ENCODE measurements at places on chromosomes 7 and 10. TPM values are rescaled to one million over a fixed set of nuclear protein-coding genes. Genes with fewer than 3 reads are reported as not detected.

- DNase-seq: no peak
Observed at GRCh38 chr7:38574086-38574485, 57.1 kb downstream of the AMPH start.

GRCh38 chr10:109022417-109023049, 900.8 kb downstream of the XPNPEP1 start:
- no peak for DNase-seq

DNA sequence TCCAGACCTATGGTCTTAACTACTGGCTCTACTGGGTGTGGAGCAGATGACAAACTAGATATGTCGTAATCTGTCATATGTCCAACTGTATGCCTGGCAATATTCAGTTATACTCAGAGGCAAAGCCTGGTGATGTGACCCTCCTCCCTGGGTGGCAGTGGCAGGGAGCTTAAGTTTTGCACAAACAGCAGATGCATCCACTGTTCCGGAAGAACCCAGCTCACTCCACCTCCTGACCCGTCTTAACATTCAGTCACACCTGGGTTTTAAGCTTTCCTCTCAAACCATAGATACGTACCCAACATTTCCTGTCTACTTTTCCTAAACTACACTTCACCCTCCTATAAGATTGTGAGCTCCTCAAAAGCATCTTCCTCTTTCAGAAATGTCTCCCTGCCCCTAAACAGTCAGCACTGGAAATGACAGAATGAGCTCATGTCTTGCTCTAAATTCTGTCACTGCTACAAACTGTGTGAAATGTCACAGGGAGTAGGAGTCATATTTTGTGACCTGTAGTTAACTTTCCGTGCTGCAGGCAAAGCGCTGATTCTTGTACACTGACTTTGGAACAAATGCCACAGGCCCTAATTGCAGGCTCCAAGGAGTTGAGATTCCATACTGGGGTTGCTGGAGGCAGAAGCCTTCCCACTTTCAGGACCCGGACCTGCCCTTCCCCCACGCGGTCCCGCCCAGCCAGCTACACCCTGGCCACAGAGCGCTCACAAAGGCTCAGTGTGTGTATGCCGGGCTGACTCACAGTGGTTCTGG, 23.9 kb downstream of the SCD start:
- peak; percentile 63 for DNase-seq

DNA sequence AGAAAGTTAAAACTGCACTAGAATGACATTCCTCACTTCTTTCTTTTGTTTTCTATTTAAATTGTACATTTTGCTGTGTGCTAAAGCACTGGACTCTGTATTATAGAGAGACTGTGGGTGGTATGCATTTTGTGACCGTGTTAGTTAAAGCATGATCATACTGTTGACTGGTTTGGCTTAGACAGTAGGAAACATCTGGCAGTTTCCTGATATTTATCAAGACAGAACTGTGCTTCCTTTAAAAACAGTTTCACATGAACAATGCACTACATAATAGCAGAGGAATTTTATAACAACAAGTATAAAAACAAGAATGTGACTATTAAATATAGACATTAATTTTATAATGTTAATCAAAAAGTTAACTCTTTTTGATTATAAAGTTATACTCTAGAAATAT, 23.1 kb downstream of the GNG11 start:
- DNase-seq: no peak

GRCh38 chr7:28006491-28006890, 174.1 kb downstream of the JAZF1 start:
- no peak for DNase-seq

DNA sequence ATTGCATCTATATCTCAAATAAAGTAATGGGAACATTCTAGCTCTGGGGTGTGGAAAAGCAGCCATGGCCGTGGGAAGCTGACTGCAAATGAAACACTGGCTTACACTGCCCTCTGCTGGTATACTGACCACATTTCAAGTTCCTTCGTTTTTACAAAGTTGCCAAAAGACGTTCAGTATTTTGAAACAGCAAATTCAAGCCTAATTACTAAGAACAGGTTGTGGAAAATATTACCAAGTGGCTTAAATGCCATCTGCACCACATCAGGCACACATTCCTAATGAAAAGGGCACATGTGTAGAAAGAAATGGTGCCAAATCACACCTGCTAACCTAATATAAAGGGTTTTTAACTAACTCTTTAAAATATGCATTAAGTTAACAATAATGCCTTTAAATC, 83.9 kb downstream of the JAZF1 start:
- peak; percentile 58 for DNase-seq

ALOX5 gene
- 0.18 TPM for total RNA-seq

DNA sequence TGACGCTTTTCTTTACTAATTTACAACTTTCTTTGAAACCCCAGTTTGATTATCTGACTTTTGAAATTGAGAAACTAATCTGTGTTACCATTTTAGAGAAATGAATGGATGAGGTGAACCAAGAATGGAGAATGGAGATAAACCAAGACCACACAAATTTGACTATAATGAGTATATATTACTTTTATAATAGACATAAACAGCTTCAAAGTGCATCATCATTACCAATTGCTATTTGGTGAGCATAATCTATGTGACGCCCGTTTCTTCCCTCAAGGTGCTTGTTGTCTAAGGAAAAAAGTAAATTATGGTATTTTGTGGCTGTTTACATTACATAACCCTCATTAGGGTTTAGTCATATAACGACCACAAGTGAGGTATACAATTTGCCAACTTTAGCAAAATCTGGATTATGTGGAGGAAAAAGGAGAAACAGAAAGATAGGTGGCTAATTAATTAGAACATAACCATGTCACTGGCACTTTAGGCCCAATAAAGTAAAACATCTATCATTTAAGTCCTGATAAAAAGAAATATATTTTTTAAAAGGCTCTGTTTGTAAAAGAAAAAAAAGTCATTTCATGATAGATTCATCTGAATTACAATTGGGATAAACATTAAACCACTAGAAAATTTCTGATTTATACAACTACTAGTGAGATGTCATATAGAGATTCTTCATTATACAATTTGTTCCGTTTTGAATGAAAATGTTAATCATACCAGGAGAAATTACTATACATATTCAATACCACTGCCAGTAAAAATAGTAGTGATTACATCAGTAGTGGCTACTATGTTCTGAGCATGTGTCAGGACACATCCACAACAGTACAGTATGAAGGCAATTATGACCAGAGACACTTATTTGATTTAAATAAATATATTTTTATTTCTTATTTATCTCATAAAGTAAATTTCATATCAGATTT, 118.2 kb upstream of the FAM133B start:
- no peak for DNase-seq

DNA sequence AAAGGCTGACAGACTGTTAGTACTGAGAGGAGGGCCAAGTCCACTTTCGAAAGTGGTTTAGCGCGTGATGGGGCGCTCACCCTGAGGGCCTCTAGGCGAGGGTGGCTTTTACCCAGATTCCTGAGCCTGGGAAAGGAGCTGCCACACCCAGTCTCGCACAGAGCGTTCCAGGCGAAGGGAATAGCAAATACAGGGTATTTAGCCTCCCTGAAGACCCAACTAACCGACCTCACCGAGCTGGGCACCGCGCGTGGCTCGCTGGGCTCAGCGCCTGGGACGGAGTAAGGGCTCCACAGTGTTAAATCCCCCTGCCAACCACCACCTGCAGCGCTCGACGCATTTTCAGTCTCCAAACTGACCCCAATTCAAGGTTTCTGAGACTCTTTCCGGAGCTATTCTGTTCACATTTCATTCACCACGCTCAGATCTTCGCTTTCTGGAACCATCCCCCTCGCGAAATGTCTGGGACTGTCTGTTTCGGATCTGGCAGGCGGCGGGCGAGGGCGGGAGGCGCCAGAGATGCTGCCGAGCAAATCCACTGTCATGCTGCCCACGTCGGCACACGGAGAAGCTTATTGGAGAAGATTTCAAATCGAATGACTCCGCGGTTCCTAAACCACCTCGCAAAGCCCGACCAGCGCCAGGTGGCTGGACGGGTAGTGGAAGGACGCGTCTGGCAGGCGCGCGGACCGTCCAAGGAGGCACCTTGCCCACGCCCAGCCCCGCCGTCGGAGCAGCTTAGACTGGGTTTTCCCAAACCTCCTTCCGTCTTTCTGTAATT, 1.4 kb upstream of the OSBPL3 start:
- peak; percentile 27 for DNase-seq

DNA sequence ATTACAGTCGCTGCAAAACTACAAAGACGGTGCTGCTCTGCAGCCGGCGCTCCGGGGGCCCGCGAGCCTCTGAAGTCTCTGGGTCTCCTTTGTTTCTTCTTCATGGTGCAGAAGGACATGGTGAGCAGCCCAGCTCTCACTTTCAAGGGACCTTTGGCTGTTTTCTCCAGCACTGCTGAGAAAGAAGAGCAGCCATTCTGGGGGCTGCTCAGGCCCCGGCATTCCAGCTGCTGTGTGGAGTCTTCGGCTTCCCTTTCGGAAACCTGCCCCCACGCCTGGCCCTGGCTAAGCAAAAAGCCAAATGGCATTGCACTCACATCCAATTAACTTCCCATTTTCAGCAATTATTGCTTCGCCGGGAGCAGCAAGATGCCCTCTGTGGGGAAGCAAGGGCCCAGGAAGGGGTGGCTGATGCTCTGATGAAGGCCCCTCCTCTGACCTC, 555.7 kb downstream of the PTPRN2 start:
- DNase-seq: no peak

CALN1 gene
- total RNA-seq: 1.4 TPM

GRCh38 chr7:50321487-50322067, 17.1 kb downstream of the IKZF1 start:
- no peak for DNase-seq

GRCh38 chr7:107953924-107954303, 49.0 kb downstream of the LAMB1 start:
- DNase-seq: no peak

DNA sequence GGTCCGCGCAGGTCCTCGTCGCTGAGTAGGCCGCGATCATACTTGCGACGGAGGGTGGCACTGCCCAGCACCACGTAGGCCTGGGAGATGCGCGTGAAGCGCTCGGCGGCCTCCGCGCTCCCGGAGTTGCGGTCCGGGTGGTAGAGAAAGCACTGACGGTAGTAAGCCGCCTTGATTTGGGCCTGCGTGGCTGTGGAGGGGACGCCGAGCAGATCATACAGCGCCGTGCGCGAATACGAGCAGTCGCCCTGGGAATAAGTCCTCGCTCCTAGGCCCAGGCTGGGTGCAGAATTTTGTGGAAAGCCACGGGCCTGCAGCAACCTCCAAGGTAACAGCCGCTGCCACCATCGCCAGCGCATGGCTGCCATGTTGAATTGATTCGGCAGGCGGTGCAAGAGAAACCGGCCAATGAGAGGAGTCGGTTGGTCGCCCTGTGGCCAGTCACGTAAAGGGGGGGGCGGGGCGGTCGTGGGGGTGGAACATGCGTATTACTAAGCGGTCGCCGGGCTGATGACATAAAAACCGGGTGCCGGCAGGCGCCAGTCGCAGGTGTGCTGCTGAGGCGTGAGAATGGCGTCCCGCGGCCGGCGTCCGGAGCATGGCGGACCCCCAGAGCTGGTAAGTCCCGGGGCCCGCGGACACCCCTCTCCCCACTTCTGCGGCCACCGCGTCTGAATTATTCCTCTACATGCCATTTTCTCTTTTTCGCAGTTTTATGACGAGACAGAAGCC, at the start of the genes BUD23 and DNAJC30:
Gene BUD23 (plus strand): TSS at position 542 of the 732 bp plus-strand sequence. CDS start 29 bp downstream, at position 571.
Gene DNAJC30 (minus strand): TSS at position 398 of the 732 bp plus-strand sequence. CDS start 30 bp downstream, at position 368.
- DNase-seq: peak; percentile 95

DNA sequence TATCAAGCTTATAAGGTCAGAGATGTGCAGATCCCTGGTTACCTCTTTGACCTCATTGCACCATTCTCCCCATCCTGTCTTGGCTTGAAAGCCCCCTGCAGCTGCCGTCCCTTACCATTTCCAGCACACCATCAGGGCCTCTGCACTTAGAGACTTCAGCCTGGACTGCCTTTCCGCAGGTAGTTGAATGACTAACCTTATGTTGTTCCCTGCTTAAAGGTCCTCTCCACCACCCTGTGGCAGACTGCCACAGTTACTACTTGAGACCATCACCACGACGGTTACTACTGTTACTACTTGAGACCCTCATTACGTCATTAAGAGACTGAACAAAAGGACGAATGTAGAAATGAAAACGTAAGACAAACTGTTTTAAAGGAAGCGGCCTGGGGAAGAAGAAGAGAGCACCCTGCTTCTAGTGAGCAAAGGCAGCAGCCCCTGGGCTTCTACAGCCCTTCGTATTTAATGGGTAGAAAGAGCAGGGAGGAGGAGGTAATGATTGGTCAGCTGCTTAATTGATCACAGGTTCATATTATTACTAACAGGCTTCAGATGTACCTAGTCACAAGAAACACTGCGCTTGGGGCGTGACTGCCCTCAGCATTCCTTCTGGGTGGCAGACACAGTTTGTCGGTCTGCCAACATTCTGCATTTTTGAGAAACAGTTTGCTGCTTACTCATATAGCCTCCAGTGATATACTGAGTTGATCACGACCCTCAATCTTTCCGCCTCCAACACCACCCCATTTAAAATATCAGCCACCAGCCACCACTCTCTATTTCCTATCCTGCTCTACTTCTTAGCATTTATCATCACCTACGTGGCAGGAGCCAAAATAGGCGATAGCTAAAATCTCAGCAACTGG, 74.1 kb upstream of the PARD3 start:
- no peak for DNase-seq

DNA sequence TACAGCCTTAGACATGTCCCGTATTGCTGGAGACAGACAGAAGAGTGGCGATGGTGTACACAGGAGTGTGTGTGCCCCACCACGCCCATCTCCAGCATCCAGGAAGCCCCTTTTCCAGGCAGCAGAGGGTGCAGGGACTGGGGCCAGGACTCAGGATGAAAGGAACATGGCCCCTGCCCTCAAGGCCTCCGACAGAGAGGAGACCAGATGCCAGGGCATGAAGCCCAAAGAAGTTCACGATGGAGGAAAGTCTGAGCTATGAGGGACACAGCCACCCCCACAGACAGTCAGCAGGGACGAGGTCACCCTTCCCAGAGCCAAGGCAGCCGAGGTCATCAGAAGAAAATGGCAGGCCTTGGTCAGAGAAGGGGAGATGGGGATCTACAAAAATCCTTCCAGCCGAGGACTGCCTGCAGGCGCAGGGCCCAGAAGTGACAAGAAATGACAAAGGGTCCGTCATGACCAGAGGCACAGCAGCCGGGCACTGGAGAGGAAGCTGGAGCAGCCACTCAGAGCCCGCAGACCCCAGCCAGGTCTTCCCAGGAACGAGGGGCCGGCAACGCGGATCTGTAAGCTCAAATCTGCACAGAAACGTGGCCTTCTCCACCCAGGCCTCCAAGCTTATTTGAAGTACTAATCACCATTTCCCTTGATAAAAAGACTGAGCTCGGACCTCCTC, 78.7 kb upstream of the PPP2R2D start:
- DNase-seq: no peak

DNA sequence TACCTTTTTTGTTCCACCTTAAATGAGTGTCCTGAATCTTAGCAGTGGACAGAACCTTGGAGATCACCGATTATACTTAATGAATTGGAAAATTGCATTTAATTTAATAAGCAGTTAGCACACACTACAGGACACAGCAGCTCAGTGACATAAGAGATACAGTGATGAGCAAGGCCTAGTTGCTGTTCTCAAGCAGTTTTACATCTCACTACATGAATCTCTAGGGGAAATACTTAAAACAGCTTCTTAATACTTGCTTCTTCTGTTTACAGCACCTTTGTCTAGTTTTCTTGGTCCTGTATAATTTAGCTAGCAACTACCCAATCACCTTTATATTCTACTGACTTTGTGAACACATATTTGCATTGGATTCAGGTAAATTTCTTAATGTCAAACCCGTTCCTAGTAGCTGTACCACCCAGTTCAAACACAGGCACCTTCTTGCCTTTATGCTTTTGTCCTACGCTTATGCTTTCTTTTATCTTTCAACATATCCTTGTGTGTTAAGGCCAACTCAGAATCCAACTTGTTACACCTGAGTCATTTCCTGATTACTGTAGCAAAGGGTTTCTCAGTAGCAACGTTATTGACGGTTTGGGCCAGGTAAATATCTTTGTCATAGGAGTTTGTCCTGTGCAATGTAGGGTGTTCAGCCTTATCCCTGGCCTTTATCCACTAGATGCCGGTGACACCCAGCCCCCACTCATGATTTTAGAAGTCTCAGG, 1.8 kb downstream of the STAM start:
- DNase-seq: no peak

C10orf67 gene
- total RNA-seq: not detected
